ENCODE measurements at places on chromosomes 3 and 15.

DNA sequence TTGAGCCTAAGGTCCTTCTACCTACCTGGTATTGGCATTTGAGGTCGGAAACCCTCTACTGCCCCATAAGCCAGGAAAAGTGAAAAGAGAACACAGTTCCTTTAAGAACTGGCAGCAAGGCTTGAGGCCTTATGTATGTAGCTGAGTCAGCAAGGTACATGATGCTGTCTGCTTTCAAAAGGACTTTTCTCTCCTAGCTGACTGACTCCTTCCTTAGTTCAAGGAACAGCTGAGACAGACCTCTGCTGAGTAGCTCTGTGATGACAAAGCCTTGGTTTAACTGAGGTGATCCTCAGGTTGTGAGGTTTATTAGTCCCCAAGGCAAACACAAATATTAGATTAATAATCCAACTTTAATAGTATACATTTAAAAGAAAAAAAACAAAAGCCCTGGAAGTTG lies 45.8 kb downstream of the ADPGK start:
- no peak for DNase-seq

DNA sequence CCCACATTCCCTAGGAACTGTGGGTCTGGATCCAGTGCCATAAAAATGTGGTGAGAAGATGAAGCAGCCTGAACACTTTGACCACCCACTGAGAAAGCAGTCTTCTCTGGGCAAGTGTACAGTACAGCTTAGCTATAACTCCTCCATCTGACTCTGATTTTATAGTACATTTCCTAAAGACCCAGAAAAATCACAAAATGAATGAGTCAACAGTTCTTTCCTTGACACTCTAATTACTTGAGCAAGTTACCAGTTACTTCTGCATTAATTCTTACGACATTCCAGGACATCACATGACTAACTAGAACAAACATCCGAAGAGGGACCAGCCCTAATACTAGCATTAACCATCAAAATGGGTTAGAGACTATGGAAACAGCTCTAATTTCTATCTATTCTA lies 148.1 kb upstream of the PEX5L start:
- no peak for DNase-seq

DNA sequence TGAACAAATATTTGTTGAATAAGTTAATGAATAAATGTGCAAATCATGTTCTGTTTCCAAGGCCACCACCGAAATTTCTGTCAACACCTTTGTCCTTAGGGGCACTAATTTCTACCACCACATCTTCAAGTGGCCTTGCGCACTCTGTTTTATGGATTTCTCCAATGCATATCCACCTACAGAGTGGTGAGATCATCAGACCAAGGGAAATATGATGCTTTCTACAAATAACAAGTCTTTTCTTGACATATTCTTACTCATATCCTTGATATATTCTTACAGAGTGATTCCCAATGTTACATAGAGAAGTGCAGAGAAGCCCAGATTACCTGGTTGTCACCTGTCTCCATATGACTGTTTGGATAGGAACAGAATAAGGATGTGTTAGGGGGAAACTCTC lies 36.1 kb upstream of the TMCO5A start:
- no peak for DNase-seq

DNA sequence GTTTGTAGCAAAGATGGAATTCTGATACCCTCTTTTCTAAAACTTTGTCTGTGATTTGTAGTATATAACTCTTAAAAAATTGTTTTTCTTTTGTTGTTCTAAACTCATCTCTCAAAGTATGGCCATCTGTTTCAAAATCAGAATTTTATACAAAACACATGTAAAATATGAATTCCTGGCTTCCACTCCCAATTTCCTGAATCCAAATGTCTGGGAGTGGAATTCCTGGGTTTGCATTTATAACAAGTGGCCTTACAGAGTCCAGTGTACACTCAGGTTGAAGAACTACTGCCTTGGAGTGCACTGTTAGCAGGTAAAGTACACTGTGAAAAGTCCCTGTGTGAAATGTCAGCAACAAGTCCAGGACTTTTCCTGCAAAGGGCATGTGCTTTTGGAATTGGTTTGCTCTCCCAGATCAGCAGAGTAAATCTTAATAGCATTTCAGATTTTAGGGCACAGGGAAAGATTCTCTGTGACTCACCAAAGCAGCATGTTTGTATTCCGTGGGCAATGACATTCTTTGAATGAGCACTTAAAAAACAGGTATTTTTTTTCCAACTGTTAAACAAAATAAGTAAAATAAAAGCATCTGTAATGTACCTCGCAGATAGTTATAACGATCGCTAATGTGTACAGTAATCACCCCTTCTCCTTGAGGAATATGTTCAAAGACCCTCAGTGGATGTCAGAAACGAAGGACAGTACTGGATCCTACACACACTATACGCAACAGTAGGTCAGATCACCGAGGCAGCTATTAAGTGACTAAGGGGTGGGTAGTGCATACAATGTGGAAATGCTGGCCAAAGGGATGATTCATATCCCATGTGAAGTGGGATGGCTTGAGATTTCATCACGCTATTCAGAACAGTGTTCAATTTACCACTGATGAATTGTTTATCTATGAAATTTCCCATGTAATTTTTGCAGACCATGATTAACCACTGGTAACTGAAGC lies 2.0 kb upstream of the CLDN16 start:
- DNase-seq: no peak

DNA sequence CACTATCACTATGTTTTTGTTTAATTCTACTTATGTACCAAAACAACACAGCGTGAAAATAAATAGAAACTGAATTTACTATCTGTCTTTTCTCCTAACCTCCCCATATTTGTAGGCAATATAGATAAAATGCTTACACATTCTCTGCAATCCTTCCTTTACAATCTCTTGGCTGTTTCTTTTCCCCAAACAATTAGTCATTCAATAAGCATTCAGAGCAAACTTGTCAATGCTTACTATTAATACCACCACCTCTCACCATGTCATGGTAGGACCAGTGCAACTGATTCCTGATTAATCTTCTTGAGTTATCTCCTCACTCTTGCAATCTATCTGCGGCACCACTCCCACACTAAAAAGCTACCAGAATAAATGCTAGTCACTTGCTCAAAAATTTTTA lies 74.0 kb upstream of the TTBK2 start:
- no peak for DNase-seq

GRCh38 chr15:29086891-29087290 lies 182.7 kb downstream of the NSMCE3 start:
- DNase-seq: no peak

DNA sequence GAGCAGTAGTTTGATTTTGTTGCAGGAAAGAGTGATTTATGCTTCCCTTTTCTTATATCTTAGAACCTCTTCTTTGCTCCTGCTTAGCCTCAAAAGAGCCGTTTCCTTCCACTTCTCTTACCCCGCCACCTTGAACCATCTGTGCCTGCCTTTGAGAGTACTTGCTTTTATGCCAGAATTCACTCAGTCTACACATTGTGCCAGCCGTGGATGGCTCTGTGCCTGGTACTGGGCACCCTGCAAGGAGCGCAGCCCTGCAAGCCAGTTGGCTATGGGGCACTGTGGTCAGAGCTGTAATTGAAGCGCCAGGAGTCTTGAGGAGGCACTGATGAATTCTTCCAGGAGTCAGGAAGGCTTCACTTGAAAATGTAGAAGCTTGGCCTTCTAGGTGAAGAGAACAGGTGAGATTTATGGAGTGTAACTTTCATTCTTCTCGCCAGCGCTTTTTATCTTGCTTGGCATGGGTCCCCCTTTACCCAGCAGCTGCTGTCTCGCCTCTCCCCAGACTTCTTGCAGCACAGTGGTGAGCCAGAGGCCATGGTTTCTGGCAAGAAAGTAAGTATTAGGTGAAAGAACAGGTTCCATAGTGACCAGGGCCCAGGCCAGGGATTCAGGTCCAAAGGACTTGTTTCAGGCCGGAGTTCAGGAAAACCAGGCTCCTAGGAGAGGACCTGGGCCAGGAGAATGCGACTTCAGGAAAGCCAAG lies 4.9 kb downstream of the TMED3 start:
- no peak for DNase-seq

DNA sequence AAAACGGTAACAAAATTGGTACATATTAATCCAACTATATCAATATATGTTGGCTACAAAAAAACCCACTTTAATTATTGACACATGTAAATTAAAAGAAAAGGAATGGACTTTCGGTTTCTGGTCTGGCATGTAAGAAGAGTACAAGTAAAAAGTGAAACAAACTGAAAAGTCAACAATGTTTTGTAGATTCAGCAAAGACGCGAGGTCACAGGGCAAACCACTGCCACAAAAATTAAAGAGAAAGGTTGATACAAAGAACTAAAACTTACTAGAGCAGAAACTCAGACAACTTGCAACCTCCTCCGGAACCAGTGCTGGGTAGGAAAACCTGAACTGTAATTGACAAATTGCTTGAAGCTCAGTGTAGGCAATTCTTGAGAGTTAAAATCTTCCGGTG lies 110.6 kb upstream of the ARPP21 start:
- no peak for DNase-seq

GRCh38 chr3:197335428-197336132 lies 37.2 kb upstream of the DLG1 start:
- no peak for DNase-seq

DNA sequence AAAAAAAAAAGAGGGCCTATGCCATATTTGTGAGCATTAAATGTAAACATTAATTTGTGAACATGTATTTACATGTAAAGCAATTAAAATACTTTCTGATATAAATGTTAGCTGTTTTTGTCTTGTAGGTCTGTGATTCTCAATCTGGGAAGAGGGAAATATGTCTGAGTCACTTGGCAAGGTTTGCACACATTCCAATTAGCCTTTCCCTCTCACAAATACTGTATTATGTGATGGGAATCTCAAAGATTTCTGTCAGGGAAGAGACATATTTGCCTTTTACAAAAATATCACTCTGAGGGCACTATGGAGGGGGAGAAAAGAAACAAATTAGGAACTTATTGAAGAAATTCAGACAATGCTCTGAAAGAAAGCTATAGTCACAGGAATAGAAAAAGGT lies 483.6 kb downstream of the GBE1 start:
- no peak for DNase-seq

DNA sequence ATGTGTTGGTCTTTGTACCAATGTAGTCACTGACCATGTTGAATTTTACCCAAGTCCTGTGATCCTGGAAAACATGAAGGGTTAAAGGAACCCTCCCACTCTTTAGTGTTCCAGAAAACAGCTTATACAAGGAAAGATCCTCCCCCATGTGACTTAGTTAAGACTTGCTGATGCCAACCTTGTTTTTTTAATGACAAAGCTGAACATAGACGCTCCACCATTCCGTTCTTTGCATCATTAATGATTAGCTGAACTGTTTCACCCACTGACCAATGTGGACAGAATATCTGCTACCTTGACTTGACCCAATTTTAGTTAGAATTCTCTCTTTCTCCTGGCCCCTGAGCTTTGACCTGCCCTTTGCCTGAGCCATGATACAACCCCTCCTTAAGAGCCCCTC lies 3.5 kb upstream of the WDR72 start:
- no peak for DNase-seq

GRCh38 chr3:124960105-124960504 lies 25.6 kb upstream of the MUC13 start:
- DNase-seq: no peak

GRCh38 chr15:74504418-74504817 lies 36.6 kb upstream of the ARID3B start:
- no peak for DNase-seq

DNA sequence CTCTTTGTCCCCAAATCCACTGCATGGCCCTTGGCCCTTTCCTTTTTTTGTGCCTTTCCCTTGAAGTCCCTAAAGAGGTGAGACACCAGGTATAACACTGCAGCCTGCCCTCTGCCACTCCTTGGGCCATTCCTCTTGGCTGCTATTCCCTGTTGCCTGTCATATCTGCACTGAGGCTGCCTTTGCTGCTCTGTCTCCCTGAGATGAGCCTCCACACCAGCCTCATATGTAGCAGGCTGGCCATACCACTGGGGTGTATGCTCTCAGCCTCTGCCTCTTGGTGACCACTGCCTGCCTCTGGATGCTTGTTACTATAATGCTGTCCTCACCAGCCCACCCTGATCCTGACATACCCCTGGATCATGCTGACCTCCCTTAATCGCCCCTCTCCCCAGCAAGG lies 252.0 kb downstream of the CLSTN2 start:
- DNase-seq: no peak

DNA sequence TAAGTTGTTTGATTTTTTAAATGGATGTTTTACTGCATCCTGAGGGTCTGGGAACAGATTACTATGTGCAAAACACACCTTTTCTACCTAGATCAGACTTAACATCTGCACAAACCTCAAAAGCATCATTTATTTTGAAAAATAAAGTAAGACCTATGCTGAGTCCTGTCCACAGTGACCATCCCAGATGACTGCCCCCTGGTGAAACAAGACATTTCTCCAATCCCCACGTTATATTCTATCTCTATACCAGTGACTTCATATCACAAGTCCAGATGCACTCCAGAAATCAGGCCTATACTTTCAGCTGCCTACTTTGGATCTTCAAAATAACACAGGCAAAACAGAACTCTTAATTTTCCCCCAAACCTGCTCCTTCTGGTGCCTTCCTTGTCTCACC lies 143.2 kb downstream of the P2RY1 start:
- no peak for DNase-seq

DNA sequence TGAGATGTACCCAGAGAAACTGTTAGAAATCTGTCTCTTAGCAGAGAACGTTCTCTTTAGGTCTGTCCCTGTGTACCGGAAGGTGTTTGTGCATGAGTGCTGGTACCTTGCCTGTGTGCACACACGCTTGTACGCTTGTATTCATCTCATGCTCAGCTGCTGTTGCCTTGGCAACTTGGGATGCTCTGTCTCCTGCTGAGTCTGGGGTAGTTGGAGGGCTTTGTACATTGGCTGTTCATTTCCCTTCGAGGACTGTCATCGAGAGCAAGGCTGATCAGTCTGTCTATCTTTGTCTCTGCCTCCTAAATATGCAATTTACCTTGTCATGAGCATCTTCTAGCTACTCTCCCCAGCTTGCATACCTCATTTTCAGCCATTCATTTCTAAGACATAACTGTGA lies 147.2 kb downstream of the SLCO3A1 start:
- no peak for DNase-seq

- DNase-seq: no peak
Measured at GRCh38 chr15:42820811-42821210, 83.9 kb upstream of the CDAN1 start.

DNA sequence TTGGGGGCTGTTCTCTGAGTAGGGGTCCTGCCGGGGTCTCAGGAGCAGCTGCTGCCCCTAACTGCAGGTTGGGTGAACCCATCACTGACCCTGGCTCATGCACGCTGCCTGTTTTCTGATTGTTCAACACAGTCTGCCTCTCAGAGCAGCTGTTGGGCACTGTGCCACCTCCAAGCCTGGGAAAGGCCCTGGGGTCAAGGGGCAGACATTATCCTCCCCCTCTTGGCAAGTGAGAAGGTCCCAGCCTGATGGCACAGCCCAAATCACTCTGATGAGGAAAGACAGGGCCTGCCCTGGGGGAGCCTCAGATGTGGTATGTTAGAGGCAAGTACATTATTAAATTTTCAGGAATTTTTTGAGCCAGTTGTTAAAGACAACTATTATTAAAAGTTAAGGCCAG lies 14.1 kb upstream of the GNAT1 start:
- no peak for DNase-seq

DNA sequence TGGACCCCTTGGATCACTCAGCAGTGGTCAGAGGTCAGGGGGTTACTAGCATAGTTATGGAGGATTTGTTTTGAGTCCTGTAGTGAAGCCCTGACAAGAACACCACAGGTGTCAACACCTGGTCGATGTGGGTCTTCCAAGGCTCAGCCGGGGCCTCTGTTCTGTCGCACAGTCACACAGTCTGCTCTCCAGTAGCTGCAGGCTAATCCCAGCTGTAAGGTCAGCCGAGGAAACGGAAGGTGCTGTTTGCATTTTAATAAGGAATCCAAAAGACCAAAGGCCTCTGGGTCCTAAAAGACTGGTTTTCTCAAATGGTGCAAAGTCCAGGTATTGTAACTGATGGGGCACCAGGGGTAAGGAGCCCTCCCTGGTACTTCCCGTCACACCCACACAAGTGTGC lies 71.7 kb downstream of the RPLP1 start:
- no peak for DNase-seq

All from activated CD4-positive, alpha-beta T cell treated with anti-CD3 and anti-CD28 coated beads, Interleukin-2, Interleukin-6, amounts not matched to agents 100 ng/mL and 50 ng/mL, durations not matched to agents 16 hours and 8 hours (primary cell).